ENCODE measurements at places on chromosomes 7 and 10. TPM values are rescaled to one million over a fixed set of nuclear protein-coding genes. Genes with fewer than 3 reads are reported as not detected.

GRCh38 chr10:126691456-126691855 is 21.0 kb upstream of the C10orf90 start:
- DNase-seq: no peak

GRCh38 chr10:47325303-47326291 is 3.3 kb downstream of the GDF2 start:
- DNase-seq: no peak

DNA sequence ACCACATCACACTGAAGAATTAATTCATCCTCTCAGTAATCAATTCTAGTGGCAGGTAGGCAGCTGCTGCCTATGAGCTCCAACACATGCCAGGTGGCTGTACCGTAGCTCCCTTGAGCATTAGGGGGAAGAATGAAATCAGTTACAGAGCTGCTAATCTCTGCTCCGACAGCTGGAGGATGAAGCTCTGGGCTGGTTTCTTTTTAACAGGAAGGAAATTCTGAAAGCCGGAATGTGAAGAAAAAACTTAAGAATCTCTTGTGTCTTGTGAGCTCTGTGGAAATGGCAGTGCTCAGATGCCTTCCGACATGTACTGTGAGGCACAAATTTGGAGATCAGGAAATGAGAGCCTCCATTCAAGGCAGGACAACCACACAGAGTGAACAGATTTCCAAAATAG is 2.8 kb upstream of the AHCYL2 start:
- DNase-seq: no peak

DNA sequence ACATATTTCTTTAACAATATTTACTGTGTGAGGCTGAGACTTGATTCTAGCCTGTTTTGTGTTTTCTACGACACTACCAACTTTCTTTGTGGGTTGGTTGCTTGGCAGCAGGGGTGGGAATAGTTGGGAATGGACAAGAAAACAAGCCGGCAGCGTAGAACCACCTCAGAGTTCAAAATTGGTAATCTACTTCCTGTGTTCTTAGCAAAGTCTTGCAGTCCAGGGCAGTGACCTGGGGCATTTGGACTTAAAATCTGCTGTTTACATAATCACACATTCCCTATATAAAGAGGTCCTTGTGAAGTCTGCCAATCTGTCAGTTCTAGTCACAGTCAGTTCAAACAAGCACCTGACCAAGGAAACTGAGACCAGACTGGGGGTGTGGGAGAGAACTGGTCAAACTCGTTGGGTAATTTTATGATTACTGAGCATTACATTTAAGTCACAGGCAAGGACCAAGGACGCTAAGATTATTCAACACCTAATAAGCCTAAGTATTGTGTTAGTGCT is 167.9 kb downstream of the CPEB3 start:
- no peak for DNase-seq

DNA sequence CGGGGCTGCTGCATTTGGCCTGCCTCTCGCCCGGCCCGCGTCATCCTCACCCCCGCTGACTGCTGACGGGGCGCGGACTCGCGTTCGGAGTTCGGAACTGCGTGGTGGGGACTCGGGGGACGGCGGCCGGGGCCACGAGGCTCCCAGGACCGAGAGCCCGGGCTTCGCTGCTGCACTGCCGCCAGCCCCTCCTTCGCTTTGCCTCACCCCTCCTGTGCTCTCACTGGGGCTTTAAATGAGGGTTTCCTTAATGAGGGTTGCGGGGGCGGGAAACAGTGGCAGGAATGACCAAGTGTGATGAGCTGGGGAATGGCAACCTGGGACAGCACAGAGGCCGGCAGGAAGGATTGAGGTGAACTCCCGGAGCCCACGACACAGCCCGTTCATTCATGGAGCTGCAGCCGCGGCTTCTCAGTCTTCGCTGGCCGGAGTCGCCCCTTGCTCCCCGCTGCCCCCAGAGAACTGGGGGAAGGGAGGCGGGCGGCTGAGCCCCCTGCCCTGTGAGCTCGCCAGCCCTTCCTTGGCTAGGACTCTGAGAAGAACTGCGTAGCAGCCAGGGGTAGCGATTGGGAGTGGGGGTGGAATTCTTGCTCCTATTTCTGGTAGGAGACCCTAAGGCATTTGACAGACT is 1.5 kb upstream of the LRRC4 start:
- DNase-seq: no peak

DNA sequence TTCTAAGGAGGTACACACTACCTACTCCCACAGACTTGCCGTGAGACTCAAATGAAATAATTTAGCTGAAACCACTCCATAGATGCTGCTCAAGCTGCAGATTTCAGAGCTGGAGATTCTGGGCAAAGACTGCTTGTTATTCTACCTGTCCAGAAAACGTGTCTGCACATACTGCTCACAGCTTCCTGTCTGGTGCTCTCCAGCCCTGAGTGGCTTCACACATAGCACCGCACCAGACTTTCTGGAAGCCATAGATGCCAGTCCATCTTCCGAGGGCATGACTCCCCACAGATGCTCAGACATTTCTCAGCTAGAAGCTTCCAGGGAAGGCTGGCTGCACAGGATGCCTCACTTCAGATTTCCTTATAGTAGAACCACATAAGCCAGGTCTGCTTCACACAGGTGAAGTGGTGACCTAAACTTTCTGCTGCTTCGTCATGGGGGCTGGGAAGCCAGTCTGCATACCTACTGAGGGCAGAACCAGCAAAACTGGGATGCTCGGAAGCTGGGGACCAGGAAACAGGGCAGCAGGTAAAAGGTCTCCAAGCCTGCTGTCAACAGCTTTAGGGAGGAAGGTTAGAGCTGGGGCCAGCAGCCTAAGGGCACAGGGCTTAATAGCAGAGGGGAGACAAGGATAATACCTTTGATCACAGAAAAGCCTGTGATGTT is 18.2 kb downstream of the CCDC6 start:
- DNase-seq: no peak

DNA sequence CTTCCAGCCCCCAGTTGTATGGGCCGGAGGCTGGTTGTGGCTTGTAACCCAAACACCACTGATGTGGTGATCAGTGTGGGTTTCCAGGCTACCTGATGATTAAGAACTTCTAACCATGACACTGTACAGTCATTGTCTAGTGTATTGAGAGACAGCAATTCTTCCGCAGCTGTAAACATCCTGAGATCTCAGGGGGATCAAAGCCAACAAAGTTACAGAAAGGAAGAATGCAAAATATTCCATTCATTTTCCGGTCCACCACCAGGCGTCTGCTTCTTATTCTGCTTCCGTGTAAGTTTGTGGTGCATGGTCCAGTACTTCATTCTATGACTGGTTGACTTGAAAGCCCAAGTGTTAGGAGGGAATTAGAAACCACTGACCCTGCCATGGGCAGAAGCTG is 10.3 kb upstream of the GLI3 start:
- DNase-seq: no peak

GRCh38 chr7:36650320-36650719 is 74.0 kb downstream of the AOAH start:
- DNase-seq: no peak

- peak; percentile 2 for DNase-seq
Measured at GRCh38 chr10:132634947-132635271, 97.3 kb downstream of the INPP5A start.

DNA sequence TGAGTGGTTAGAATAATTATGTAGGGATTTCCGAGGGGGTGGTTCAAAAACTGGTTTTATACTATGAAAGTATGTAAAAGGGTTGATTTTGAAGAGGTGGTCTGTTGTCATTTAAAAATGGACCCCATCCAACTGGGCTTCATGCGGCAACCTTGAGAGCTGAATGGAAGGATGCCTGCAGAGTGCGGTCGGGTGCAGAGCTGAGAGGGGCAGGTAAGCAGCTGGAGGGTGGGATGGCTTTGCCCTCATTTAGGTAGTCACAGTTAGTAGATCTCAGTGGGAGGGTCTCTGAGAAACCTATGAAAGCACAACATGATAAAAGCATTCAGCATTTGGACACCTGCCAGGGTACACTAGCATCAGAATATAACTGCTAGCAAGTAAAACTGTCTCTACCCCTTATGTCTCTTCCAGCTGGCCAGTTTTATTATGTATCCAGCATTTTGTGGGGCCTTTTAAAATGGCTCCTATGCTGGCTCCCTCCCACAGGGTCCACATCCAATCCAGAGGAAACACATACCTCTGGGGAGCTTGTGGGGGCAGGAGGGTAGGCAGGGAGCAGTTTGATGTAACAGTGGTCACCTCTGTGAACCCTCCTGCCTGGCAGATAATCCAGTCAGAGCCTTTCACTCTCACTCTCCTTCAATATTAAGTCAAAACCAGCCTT is 75.9 kb upstream of the MAGI2 start:
- DNase-seq: no peak

- DNase-seq: no peak
Measured at GRCh38 chr10:54368984-54369383, 432.0 kb downstream of the PCDH15 start.

DNA sequence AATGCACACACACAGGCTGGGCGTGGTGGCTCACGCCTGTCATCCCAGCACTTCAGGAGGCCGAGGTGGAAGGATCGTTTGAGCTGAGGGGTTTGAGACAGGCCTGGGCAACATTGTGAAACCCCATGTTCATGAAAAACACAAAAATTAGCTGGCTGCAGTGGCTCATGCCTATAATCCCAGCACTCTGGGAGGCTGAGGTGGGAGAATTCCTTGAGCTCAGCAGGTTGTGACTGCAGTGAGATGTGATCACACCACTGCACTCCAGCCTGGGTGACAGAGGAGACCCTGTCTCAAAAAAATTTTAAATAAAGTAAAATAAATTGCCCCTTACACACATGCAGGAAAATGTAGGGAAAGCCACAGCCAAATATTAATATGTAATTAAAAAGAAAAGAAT is 44.1 kb downstream of the RNF32 start:
- no peak for DNase-seq

- DNase-seq: no peak
Measured at GRCh38 chr10:116978901-116979300, 26.1 kb downstream of the SHTN1 start.

DNA sequence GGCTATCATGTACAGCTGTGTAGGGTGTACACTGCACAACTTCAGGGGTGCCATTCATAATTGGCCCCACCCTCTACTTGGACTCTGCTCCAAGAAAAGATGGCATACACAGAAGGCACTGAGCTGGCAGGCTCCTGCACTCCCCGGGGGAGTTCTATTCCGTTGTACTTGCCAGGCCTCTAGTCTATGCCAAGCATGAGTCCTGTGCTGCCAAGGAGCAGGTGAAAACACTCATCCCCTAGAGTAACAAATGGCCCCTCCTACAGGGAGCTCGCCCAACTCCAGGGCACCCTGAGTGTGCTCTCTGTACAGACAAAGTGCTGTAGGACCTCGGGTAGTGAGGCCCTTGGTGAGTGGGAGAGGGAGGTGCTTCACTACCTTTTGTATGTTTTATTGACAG is 127.2 kb downstream of the SLIT1 start:
- no peak for DNase-seq

- no peak for DNase-seq
Measured at GRCh38 chr10:116241642-116242410, 31.2 kb downstream of the GFRA1 start.

DNA sequence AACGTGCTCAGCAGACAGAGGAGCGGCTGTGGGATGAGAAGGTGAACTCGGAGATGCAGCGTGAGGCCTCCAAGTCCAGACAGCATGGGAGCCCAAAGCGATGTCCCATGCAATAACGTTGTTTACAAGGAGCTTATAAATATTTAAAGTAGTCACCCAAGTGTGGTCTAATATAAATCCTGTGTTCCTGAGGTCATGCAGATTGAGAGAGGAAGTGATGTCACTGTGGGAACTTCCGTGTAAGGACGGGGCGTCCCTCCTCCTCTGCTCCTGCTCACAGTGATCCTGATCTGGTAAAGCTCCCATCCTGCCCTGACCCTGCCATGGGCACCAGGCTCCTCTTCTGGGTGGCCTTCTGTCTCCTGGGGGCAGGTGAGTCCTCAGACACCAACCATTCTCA is 94.7 kb upstream of the PRSS58 start:
- DNase-seq: peak; percentile 52

DNA sequence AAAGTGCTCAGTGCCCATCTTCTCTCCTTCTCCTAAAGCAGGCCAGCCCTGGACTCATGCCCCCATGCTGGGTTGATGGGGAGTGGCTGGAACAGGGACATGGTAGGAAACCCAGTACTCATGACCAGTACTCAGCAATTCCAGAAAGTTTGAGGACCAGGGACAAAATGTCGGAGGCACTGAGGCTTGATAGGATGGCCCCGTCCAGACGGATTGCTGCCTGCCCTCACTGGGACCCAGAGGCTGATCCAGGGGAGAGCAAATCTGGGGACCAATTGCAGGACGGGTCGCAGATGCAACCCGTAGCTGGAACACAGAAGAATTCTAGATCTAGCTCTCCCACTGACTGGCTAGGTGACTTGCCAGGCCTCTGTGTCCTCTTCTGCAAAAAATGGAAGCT is 5.1 kb downstream of the ZCCHC24 start:
- no peak for DNase-seq

GRCh38 chr10:115001506-115002381 is 63.7 kb downstream of the TRUB1 start:
- DNase-seq: no peak

DNA sequence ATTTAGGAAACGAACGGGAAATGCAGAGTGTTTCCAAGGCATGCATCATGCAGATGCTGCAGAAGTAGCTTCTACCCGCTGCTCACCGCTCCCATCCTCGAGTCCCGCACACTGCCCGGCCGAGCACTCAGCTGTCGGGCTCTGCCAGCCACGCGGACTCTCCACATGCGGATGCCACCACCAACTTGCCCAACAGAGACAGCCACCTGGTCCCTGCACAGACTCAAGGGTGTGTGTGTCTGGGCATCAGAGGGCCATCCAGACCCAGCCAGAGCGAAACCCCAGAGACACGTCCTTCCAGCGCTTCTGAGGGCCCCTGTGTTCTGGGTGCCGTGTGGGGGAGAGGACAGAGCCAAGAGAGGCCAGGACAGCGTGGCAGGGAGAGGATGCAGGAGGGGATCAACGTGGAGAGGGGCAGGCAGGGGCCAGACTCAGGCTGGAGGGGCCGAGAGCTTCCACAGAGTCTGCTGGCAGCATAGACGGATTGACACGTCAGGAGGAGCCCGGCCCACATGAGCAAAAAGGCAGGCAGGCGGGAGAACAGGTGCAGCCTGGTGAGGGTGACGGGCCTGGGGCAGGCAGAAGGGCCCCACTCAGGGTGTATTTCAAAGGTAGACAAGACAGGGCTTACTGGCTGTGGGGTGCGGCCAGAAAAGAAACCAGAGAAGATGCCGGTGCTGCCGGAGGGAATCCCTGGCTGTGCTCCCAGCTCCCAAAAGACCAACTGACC is 18.3 kb downstream of the GPER1 start:
- no peak for DNase-seq

DNA sequence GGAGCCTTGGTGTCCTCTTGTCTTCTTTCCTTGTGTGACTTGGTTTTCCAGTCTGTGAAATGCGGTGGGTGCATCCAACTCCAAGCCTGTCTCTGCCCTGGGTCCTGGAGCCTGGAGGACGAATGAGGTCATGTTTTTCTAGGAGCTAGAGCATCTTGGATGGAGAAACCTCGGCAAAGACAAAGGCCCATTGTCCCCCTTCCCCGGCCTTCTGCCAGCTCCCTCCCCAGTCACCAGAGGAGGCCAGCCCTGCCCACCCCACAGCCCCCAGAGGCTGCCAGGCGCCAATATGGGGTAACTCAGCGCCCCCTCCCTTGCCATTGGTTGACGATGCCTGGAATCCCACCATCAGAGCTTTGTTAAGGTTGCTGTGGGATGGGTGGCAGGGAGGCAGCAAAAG is 40.4 kb downstream of the KCTD7 start:
- DNase-seq: no peak

GRCh38 chr7:70712942-70713341 is 419.0 kb upstream of the GALNT17 start:
- no peak for DNase-seq

Gene PNLIPRP1
- total RNA-seq: not detected

Gene UBE2H
- total RNA-seq: 33.4 TPM

Gene HACD1
- 0.41 TPM for total RNA-seq

Gene KNDC1
- not detected for total RNA-seq

Gene SMO
- total RNA-seq: 0.43 TPM

Gene VSTM4
- not detected for total RNA-seq

Gene STEAP4
- not detected for total RNA-seq

Data from activated naive CD4-positive, alpha-beta T cell treated with anti-CD3 and anti-CD28 coated beads for 36 hours (primary cell).